ENCODE measurements at places on chromosomes 13 and 19. TPM values are rescaled to one million over a fixed set of nuclear protein-coding genes. Genes with fewer than 3 reads are reported as not detected.

- no peak for DNase-seq
Observed at GRCh38 chr19:10021446-10021845, 8.2 kb downstream of the RDH8 start.

Gene ARL11
- 0.36 TPM for polyA plus RNA-seq

DNA sequence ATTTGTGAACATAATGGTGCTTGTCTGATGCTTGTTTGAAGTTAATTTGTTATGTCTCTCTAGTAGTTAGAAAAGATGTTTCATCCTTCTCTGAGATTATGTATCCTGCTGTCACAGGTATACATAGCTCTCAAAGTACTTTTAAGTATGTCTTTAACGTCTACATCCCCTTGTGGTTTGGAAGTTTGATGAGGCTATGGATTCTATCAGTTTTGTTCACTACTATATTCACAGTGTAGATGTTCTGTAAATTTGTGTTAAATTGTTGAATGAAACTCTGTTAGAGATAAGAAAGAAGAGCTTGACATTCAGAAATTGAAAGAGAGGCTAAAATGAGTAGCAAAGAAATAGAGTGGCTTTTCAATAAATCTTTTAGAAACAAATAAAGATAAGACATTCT lies 304.6 kb upstream of the MIR17HG start:
- no peak for DNase-seq

DNA sequence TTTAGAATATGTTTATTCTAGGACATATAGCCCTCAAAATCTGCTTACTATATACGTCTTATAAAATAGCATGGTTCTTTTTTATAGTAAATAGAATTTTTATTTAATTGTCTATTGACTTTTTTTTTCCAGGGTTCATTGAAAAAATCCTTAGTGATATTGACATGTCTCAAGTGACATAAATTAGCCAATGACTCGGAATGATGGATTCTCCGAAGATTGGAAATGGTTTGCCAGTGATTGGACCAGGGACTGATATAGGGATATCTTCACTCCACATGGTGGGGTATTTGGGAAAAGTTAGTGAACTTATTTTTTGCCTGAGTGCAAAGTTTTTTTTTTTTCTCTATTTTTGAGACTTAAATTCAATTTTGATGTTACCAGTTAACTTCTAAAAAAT lies 3.2 kb downstream of the USPL1 start:
- DNase-seq = no peak

DNA sequence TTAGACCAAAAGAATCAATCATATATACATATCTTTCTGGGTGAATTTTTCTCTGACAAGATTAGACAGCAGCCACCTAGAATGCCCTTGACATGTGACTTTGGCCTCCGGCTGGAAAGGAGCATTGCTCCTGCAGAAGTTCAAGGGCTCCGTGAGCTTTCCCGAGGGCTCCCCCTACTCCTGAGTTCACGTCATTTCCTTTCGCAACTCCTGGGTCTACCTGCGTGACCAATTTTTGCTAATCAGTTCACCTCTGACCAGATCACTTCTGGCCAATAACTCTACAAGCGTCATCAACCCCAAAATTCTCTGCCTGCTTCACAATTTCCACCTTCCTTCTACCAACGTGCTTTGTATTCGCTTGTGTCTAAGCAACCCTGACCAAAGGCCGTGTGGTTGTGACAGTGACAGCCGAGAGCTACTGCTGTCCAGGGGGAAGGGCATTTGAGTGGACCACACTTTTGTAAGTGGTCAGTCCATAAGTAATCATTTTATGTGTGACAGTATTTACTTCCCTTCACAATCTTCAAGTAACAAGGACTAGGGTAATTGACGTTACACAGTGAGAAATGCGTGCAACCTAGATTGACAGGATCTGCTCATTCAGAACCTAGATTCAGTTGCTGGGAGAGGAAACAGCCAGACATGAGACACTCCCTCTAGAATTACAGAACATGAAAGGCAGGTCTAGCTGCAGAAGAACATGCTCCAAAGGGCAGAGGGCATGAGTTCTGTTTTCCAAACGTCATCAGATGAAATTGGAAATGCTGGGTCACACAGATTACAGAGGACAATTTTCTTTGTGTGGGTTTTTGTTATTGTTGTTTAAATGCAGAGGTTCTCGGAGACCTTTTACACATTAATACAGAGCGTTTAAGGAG lies 145.9 kb upstream of the SPACA7 start:
- DNase-seq = no peak

DNA sequence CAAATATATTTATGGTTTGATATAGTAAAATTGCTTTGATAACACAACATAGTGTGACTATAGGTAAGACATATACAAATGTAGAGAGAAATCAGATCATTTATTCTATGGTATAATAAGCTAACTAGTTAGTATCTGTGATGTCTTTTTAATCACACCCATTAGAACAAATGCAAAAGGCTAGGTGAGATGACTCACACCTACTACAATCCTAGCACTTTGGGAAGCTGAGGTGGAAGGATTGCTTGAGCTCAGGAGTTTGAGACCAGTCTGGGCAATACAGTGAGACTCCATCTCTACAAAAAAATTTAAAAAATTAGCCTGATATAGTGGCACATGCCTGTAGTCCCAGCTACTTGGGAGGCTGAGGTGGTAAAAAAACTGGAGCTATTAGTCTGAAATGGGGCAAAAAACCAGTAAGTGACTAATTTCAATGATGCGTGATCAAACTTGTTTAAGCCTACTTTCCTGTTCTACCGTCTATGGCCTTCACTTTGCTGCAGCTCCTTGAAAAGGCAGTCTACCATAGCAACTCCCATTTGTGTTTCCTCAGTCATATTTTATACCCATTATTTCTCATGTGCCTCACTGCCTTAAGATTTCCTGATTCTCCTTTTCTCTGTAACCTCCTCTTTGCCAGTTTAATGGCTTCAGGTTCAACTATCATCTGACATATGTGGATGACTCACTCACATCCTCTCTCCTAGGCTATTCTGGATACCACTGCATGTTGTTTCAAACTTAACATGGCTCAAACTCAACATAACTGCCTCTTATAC lies 12.5 kb downstream of the ALG5 start:
- DNase-seq = no peak

Gene ADAT3
- polyA plus RNA-seq = 5.4 TPM

DNA sequence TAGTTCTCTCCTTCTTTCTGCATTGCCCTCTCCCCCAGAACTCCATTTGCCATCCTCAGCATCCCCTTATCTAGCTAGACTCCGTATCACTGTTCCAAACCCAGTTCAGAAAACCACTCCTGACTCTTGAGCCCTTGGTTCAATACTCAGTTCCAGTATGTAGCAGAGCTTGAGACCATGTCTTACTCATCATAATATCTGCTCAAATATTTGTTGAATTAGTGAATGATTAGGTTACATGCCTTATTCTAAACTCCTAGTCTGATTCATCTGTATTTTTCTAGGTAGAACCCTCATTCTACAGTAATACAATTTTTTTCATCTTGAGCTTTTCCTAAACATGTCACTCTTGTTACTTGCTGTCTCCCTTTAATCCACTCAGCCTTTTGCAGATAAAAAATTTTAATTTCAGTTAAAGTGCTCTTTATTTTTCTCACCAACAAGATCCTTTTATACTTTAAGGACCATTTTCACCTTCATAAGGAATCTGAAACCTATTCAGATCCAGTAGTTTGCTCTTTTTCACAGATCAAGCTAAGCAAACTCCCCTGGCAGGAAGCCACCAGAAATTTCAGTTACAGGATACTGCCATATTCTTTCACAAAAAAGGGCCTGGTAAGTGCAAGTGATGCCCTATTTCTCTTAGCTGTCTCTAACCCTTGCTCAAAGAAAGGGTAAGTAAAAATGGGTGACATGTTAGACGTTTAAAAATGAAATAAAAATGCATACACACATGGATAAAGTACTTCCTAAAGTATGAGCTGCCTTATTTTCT lies 23.1 kb upstream of the INTS6 start:
- no peak for DNase-seq

All from renal cortex interstitium (tissue), 15 donors.